ENCODE measurements at places on chromosomes 11 and 22.

GRCh38 chr11:125062931-125063428 lies at the start of gene SLC37A2:
Gene SLC37A2, plus strand, starts transcription at chr11:125063305. Its CDS starts 63 bp downstream, at chr11:125063368.
- DNase-seq, result peak; percentile 93

DNA sequence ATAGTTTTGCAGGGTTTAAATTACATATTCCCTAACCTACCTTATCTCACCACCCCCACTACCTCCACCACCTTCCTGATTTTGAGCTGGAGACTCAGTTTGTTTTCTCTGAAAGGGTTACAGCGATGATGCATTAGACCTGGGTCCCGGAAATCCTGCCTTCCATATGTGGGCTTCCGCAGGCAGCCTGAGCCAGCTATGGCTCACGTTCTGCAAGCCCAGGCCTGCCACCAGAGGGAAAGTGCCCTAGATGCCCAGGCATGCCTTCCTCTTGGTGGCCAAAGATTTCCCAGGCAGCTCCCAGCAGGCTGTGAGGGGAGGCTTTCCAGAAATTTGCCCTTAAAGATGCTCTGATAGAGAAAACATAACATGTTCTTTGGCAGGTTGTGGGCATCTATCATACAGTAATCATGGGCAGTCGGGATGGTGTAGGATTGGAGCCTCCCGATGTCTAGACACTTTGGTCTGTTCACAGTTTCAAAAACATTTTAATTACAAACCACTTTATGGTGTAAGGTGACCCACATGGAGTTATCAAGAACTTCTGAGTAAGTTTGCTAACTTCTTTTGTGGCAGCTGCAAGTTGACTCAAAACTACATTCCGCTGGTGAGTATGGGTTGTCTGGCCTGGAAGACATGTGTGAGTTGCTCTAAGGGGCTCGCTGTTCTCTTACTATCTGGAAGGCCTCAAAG lies 79.3 kb downstream of the MICAL2 start:
- no peak for DNase-seq

GRCh38 chr11:68969386-68969785 lies 11.4 kb downstream of the MRGPRD start:
- no peak for DNase-seq

- no peak for DNase-seq
These were observed 98.0 kb upstream of the TRIM77 start for GRCh38 chr11:89612096-89612495.

DNA sequence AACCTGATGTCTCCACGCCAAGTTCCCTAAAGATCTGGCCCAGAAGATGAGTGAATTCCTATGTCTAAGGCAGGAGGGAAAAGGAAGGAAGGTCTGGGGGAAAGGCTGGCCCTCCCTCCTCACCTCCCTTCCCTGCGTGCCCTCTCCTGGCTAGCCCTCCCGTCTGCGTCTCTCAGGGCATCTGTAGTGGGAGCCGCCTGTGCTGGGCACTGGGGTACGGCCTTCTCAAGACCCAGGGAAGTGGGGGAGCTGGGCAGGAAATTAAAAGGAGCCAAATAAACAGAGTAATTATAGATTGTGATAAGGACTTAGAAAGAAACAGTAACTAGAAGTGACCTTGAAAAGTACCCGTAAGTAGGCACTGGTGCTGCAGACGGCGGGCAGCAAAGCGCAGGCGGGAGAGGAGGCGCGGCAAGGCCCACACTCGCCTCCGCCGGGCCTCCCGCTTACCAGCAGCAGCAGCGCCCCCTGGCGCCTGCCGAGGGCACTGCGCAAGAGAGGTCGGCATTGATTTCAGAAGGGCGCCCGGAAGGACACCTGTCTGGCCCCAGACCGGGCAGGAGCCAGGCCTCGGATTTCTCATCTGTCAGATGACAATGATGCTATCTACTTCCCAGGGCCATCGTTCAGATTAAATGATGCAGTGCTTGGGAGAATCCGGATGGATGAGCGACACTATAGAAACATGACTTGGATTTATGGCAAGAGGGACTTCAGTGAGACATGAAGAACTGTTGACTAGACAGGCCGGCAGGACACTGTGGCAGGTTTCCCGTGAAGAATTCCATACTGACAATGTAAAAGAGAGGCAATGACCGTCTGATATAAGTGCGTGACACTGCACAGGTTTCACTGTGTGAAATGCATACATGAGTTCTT lies 7.3 kb downstream of the KCNJ1 start:
- DNase-seq, result peak; percentile 74

DNA sequence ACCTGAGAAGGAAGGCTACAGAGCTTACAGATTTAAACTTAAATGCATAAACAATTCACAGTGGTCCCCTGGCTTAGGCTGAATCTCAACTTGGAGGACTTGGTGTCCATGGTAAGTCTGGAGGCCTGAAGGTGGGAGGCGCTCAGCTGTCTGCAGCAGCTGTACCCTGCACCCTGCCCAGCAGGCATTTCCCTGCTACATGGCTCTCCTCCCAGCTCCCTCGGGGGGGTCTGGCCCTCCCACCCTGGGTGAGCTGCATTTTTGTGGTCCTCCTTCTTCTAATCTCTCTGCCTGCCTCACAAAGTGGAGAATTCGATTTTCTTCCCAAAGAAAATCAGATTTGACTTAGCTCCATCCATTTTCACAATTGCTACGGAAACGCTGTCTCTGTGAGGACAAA lies 273.2 kb downstream of the KIRREL3 start:
- DNase-seq, result no peak

- no peak for DNase-seq
These were observed 58.9 kb downstream of the GRAMD4 start for GRCh38 chr22:46678785-46679700.

- DNase-seq, result peak; percentile 61
These were observed 1.0 kb upstream of the RELA start for GRCh38 chr11:65663639-65664200.

DNA sequence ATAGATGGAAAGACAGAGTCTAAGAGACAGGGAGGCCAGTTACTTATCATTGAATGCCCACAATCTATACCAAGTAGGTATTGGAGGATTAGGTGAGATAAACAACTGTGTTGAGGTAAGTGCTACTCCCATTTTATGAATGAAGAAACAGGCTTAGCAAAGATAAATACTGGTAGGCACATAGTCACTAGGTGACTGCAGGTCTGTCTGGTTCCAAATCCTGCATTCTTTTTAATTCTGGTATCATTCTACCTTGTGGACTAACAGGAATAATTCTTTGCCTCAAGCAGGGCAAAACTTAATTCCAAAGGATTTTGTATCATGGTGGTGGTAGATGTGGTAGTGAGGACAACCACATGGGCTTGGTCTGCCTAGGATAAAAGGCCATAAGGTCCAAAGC lies 28.4 kb downstream of the RNF169 start:
- DNase-seq, result no peak

- no peak for DNase-seq
These were observed 1014.1 kb upstream of the RAG2 start for GRCh38 chr11:37612146-37612545.

- no peak for DNase-seq
These were observed 96.0 kb downstream of the MICAL3 start for GRCh38 chr22:17928391-17928790.

DNA sequence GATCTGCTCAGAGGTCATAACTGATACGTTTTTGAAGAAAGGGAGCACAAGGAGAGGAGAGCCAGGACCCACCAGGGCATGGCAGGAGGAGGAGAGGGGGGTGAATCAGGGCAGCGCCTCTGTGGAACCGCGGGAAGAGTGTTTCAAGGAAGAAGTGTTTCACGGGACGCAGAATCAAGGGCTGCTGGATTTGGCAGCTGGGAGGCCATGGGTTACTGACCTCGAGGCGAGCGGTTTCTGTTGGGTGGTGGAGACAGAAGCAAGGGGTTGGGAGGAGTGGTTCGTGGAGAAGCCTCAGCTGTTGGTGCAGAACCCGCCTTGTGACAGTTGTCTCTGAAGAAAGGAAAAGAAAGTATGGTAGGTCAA lies 13.1 kb downstream of the VPS26B start:
- DNase-seq, result no peak

- DNase-seq, result peak; percentile 56
These were observed 26.5 kb downstream of the MYO7A start for GRCh38 chr11:77154381-77155081.

DNA sequence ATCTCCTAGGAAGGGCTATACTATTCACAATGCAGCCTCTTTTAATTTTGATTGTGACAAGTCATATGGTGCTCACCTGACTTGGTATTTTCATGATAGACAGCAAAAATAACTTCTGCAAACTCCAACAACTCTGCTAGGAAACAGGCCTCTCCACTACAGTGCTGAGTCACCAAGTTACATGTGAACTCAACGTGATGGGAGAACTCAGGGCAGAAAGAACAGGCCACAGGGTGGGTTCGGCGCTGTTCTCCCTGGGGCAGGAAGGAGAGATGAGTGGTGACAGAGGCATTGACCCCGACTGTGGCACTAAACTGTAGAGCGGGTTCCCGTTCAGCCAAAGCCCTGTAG lies 76.6 kb upstream of the UCP3 start:
- DNase-seq, result peak; percentile 17

DNA sequence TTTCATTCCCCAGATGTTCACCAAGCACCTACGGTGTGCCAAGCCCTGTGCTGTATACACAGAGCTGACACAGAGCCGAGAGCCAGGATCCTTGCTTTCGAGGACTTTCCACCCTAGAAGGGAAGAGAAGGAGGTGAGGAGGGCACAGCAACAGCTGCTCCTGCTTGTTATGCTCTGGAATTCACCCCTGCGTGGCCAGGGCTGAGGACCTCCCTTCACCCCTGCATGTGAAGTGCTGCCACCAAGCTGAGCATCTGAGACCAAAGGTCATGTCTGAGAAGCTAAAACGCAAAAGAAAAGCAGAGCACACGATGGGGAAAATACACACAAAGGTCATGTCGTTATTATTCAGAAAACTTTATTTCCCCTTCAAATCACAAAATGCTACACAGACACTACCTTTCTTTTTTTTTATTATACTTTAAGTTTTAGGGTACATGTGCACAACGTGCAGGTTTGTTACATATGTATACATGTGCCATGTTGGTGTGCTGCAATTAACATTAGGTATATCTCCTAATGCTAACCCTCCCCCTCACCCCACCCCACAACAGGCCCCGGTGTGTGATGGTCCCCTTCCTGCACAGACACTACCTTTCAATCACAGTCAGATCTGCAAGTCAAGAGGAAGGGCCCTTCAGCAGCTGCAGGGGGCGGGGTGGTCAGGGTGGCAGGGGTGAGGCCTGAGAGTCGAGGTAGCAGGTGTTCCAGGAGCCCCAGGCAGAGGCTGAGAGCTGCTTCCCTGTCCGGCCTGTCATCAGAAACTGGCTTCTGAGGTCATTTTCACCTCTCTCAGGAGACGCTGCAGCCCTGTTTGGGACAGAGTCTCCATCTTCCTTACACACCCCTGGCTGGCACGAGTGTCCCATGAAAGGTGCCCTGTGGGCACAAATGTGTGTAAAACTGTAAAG lies 40.1 kb upstream of the PRR5 start:
- no peak for DNase-seq

DNA sequence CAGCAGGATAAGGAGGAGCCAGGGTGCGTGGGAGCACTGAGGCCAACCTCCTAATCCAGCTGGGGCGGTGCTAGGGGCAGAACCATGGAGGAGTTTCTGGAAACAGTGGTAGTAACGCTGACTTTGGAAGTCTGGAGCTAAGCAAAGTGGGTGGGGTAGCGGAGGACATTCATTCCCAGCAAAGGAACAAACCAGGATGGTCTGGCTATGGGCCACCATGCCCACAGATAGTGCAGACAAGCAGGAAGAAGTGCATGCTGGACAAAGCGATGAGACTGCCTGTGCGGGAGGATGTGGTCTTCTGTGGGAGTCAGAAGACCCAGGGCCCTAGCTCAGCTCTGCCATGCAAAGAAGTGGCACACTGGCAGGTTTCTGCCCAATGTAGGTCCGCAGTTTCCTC lies 71.6 kb upstream of the CSNK2A3 start:
- no peak for DNase-seq

GRCh38 chr11:79244241-79244772 lies 196.5 kb downstream of the TENM4 start:
- peak; percentile 54 for DNase-seq
